ENCODE measurements at places on chromosomes 2 and 18.

- no peak for DNase-seq
Observed at GRCh38 chr2:179235463-179236108, 29.0 kb downstream of the SESTD1 start.

GRCh38 chr2:100721693-100722092 is 98.2 kb upstream of the NPAS2 start:
- no peak for DNase-seq

DNA sequence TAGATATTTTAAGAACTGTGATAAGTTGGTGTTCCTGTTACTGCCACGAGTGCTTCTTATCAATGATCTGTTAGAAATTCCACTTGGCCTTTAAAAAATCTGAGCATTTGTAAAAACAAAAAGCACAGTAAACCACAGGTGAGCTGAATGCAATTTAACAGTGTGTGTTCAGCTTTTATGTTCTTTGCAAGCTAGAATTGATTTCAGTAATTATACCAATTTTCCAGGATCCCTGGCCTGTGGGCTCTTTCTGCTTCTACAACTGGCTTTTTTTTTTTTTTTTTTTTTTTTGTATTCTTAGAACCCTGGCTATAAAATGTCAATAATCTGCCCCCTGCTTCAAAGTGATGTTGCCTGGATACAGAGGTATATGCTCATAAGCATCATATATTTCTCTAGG is 548.5 kb upstream of the SLC8A1 start:
- no peak for DNase-seq

DNA sequence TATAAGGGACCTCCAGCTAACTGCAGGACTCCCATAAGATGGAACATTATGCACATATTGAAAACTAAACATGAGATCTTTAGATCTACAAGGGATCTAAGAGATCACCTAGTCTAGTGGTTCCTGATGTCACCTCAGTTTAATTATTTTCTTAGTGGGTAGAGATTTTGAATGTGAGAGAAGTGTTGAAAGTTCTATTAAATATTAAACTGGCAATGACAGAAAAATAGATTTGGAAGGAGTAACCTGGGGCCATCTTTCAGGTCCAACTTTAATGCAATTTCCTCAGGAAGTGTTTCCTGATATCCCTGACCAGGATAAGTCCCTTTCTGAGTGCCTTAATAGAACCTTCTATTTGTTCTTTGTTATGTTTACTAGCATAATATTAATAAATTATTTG is 29.1 kb upstream of the CPS1 start:
- no peak for DNase-seq

DNA sequence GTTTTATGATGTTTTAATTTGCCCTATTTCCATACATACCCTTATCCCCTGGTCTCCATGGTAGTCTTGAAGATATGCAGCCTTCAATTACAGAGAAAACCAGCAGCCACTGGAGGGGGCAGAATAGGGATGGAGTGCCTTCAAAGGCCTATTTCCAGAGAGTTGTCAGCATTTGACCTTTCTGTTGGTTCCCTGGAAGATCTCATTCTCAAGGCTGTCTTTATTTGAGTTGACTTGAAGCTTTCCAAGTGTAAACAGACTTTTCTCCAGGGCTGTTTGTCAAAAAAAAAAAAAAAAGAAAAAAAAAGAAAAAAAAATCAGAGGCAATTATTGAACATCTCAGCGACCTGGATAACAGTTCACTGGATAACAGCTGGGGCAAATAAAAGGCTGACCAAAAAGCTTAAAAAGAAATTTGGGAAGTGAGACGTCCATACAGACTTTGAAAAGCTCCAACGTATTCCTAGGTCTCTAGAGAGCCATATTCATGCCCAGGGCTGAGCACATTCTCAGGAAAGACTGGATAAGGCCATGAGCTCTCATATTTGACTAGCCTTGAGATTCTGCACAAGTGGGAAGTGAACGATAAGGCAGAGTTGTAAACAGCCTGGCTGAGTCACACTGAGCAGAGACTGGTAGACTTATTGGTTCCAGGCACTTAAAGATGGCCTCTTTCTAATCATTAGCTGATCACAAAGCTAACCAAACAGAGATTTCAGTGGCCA is 126.6 kb downstream of the VAPA start:
- no peak for DNase-seq

DNA sequence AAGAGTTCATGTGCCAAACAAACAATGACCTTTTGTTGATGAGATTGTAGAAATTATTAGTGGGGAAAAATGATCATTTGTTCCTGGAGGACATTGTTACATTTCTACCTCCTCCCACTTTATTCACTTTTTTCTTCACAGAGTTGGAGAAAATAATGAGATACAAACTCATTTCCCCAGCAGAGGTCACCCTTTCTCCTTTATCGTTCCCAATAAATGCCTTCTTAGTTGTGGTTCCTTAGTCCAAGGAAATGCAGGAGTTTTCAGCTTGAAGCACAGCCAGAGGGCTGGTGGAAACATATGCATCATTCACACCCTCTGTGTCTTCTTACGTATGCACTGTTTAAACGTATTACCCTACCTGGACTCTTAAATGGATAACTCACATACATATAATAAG is 108.8 kb downstream of the SLC4A3 start:
- DNase-seq, result peak; percentile 5

GRCh38 chr2:12044857-12045256 is 298.4 kb downstream of the LPIN1 start:
- peak; percentile 46 for DNase-seq

- DNase-seq, result no peak
Observed at GRCh38 chr2:9768388-9768787, 74.9 kb upstream of the TAF1B start.

- no peak for DNase-seq
Observed at GRCh38 chr2:42775810-42776209, 11.9 kb upstream of the OXER1 start.

- DNase-seq, result no peak
Observed at GRCh38 chr18:54551590-54551989, 39.5 kb upstream of the DYNAP start.

DNA sequence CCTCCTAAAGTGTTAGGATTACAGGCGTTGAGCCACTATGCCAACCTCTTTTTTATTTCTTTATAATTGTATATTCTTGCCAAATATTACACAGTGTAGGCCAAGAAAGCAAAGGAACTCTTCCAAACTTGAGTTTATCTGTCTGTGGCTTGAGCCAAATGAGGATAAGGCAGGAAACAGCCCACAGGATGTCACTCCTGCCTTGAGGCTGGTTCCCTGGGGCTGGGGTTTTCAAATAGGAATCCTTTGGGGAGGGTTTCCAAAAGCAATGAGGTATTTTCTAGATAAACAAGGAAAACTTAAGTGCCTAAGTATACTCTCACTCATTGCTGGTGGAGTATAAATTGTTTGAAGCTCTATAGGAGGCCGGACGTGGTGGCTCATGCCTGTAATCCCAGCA is 56.4 kb downstream of the ADCY3 start:
- no peak for DNase-seq

GRCh38 chr2:157223624-157224205 is 33.8 kb upstream of the GALNT5 start:
- DNase-seq, result no peak

GRCh38 chr18:74468547-74469061 is 11.5 kb upstream of the DIPK1C start:
- DNase-seq, result no peak

GRCh38 chr2:232741294-232741693 is 35.1 kb downstream of the KCNJ13 start:
- no peak for DNase-seq

- no peak for DNase-seq
Observed at GRCh38 chr18:77162580-77162979, 30.0 kb upstream of the MBP start.

DNA sequence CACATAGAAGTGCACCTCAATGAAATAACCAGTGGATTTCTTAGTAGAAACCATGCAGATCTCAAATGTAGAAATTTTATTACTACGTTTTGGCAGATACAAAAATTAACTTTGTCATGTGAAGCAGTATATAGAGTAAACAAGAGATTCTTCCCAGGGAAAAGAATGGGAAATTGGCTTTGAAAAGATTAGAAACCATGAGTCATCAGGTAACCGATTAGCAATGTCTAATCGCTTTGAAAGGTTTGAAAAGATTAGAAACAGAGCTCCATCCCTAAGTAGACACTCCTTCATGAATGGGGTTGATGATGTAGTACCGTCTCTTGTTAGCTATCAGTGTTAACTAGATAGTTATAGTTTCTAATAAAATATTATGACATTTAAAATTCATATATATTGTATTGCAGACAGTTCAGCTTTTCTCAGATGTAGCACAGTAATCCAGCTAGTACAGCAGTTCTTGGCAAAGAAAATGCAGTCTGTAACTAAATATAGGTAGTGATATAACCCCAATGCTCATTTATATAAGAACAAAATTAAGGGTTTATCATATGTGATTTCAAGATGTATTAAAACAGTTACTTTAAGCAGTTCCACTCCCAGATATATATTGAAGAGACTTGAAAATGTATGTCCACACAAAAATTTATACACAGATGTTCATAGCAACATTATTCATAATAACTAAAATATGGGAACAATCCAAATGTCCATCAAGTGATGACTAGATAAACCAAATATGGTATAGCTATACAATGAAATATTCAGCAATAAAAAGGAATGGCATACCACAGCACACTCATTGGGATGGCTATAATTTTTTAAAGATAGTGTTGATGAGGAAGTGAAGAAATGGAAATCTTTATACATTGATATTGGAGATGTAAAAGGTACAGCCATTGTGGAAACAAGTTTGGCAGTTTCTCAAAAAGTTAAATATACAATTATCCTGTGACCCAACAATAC is 113.9 kb downstream of the PTPN4 start:
- DNase-seq, result no peak

GRCh38 chr2:140273958-140274357 is 1493.8 kb upstream of the NXPH2 start:
- DNase-seq, result no peak

- no peak for DNase-seq
Observed at GRCh38 chr2:107419191-107419590, 407.5 kb upstream of the RGPD4 start.

GRCh38 chr2:21034972-21035279 is 8.9 kb downstream of the APOB start:
- DNase-seq, result no peak

GRCh38 chr2:174051741-174052583 is 86.8 kb upstream of the SP3 start:
- no peak for DNase-seq

DNA sequence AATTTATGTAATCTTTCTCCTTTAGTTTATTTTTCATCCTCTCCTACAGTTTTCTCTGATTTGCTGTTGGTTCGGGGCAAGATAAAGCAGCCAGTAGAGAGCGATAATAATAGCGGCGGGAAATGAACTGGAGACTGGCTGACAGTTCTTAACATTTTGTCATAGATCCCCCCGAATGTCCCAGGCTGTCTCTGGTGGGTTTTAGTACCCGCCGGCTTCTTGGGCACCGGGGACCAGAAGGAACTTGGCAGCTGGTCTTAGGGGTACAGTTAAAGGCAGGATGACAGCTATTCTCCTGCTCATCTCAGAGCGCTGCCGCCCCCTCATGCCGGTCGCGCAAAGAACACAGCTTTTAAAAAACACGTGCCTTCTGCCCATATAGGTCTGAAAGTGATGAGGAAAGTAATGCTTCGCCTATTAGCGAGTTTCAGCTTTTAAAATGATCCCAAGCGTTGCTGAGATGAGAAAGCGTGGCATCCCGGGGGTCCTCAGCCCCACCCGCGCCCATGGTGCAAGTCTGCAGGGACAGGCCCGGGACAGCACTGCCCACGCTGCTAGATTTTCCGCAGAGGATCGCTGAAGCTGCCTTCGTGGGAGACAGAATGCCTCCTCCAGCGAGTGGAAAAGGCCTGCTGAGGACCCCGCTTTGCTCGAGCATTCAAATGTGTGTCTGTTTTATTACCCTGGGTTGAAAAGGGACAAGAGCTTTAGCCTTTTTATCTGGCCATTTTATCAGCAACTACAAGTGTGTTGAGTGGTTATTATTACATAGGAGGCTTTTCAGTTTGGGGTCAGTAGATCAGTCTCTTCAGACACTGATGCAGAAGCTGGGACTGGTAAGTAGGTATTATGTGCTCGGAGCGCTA is 3.8 kb downstream of the ONECUT2 start:
- DNase-seq, result no peak

DNA sequence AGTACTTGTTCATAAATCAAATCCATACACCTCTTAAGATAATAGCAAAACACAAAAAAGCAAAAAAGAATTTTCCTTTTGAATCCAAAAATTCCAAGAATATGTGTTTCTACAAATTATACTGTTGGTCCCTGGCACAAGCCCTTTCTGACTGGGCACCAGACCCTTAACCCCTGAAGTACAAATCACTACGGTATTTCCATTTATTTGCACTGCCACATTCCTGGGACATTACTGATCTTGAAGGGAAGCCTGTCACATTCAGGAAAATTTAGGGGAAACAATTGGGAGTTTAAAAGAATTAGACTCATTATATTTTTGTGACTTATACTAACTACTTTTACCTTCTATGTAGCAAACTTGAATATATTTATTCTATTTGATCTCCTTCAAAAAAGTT is 98.8 kb downstream of the ZNF521 start:
- no peak for DNase-seq

- no peak for DNase-seq
Observed at GRCh38 chr2:240494194-240494793, 58.8 kb downstream of the GPC1 start.

GRCh38 chr2:209351636-209352035 is 72.2 kb upstream of the MAP2 start:
- DNase-seq, result no peak

DNA sequence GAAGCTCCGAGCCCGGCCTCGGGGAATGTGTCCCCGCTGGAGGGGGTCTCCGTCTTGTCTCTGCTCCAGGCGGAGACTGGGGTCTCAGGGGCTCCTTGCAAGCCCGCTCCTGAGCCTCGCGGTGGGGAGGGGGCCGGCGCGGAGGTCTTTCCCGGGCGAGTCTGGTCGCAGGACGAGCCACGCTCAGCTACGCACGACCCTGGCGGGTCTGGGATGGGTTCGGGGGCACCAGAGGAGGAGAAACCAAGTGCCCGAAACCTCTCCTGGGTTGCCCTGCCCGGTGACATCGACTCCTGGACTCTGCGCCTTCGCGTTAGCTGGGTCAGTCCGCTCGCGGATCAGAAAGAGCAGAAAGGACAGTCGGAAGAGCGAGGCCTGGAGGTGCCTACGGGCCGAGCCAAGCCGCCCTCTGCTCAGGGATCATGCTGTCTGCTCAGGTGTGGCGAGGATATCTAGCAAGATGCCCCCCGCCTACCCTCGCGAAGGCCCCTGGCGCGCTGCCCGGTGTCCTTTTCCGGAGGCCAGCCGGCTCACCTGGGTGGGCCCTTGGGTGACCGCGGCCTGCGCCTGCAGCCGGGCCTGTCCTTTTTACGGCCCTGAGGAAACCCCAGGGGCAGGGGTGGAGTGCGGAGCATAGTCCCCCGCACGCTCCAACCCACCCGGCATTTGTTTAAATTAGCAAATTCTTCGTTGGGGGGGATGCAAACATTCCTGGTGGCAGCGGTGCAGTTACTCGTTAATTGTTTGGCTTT is 58.7 kb downstream of the SNORC start:
- DNase-seq, result no peak

Measured in CD4-positive, alpha-beta T cell treated with Interleukin-17A for 1 hour (primary cell).